ENCODE measurements at places on chromosomes 7 and 10.

GRCh38 chr10:119347181-119347974 is 140.0 kb downstream of the GRK5 start:
- DNase-seq = no peak

DNA sequence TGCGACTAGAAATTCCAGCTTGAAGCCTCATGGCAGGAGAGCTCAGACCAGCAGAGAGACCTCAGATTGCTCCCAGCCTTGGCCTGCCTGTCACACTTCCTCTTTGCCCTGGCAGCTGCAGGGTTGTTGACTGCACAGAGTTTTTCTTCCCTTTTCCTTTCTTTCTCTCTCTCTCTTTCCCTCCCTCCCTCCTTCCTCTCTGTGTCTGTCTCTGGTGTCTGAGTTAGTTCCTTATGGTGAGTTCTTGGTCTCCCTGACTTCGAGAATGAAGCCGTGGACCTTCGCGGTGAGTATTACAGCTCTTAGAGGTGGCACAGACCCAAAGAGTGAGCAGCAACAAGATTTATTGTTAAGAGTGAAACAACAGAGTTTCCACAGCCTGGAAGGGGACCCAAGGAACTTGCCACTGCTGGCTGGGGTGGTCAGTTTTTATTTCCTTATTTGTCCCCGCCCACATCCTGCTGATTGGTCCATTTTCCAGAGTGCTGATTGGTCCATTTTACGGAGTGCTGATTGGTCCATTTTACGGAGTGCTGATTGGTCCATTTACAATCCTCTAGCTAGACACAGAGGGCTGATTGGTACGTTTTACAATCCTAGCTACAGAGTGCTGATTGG is 266.3 kb downstream of the RPS24 start:
- peak; percentile 14 for DNase-seq

- no peak for DNase-seq
Observed at GRCh38 chr10:17256627-17257026, 28.6 kb downstream of the VIM start.

- DNase-seq = no peak
Observed at GRCh38 chr7:43952028-43952427, 25.8 kb downstream of the UBE2D4 start.

GRCh38 chr10:111548084-111548726 is 471.4 kb downstream of the ADRA2A start:
- no peak for DNase-seq

- DNase-seq = no peak
Observed at GRCh38 chr10:91296471-91296870, 76.0 kb downstream of the PCGF5 start.

- peak; percentile 58 for DNase-seq
Observed at GRCh38 chr7:47968847-47969774, 10.3 kb downstream of the HUS1 start.

DNA sequence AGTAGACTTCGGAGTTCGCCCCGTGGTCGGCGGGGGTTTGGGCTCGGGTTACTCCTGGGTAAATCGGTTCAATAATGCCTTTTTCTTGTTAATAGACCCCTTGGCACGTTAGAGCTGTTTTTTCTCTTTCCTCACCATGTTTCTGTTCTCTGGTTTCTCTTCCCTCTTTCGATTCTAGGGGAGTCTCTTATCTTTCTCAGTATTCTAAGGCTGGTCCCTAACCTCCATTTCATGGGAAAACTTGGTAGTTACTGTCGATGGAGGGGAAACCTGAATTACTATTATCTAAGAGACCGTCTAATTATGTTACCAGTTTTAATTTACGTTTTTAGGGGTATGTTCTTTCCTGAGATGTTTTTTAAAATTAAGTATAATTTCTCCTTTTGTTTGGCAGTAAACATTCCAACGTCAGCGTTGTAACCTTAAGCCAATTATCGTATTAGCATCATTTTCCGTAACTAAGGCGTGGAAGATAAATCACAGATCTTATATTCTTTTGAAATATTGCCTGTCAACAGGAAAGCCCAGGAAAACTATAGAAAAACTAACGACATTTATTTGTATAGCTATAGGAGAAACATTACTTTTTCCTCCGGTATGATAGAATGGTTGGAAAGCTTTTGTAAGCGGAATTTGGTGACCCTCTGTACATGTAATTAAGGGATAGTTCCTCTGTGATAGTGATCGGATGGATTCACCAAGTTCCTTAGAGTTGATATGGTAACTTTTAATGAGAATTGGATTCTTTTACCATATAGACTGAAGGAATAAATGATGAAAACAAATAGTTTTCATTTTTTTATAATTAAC is 847 bp downstream of the BTAF1 start:
- DNase-seq = no peak

GRCh38 chr10:34384372-34384771 is 430.7 kb downstream of the PARD3 start:
- DNase-seq = no peak

DNA sequence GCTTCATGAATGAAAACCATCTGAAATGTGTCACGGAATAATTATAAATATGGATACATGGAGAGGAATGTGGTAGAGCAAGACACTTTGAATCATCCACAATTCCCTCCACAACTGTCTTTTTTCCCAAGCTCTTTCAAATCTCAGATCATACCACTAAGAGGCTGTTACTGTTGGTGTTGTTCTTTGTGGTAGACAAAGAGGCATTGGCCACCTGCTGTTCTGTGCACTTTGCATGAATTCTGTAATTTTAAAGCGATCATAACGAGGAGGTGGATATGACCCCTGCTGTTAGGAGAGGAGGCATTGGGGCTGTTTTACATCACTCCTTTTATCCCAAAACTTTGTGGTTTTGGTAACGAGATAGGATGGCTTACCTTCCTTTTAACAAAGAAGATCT is 141.2 kb upstream of the KLF6 start:
- DNase-seq = no peak

GRCh38 chr7:128809363-128809762 is 17.6 kb downstream of the CCDC136 start:
- DNase-seq = no peak

DNA sequence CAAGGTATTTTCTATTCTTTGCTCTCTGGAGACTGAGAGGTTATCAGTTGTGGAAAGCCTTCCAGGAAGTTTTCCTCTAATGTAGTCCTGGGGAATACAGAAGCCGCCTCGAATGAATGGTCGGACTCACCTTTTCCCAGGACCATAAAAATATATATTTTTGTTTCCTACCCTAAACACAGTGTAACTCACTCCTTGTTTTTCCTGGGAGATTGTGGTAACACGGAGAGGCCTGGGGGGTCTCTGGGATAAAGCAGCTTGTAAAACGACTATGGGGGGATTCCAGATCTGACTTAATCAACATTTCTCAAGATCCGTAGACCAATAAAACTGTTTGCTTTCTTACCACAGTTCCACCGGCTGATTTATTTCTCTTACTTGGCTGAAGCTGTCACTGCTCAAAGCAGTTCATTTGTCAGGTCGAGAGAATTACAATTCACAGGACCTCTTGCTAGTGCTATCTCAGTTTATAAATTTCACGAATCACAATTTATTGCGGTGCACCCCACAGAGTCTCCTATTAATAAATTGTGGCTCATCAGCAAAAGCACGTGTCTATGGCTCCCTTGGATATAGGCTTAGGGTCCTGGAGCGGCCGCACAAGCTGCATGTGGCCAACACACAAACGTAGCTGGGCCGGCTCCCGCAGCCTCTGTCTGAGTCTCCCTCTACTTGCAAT is 176.3 kb upstream of the BMPER start:
- DNase-seq = no peak

DNA sequence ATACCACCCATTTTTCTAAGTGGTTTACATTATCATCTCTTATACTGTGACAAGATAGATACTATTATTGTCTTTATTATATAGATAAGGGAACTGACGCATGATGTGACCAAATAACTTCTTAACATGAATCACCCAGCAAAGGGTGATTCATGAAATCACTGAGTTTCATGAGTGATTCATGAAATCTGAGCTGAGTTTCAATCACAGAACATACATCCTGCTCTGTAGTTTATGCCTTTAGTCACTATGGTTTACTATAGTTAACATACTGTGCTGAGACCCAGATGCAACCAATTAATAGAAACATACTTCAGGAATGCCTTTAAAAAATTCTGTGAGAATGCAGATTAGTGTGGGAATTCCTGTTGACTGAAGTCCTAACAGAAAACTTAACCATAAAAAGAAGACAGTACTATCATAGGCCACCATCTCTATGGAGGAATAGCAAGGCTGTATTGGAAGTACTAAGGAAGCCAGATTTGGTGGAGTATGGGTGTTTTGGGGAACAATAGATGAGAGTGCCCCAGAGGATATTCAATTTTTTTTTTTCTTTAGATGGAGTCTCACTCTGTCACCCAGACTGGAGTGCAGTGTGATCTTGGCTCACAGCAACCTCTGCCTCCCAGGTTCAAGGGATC is 43.1 kb upstream of the SEMA3A start:
- DNase-seq = no peak

- DNase-seq = no peak
Observed at GRCh38 chr7:142461437-142461836, 203.6 kb upstream of the PRSS58 start.

GRCh38 chr7:14495633-14496032 is 406.9 kb downstream of the DGKB start:
- no peak for DNase-seq

Data from CD8-positive, alpha-beta T cell (primary cell).